Suppressor macrophage treated with lipopolysaccharide for 1 hour (primary cell): ENCODE measurements at places on chromosomes 1 and 21.
A peak's percentile ranks its signal among the peaks of the same experiment; 100 is the strongest.

DNA sequence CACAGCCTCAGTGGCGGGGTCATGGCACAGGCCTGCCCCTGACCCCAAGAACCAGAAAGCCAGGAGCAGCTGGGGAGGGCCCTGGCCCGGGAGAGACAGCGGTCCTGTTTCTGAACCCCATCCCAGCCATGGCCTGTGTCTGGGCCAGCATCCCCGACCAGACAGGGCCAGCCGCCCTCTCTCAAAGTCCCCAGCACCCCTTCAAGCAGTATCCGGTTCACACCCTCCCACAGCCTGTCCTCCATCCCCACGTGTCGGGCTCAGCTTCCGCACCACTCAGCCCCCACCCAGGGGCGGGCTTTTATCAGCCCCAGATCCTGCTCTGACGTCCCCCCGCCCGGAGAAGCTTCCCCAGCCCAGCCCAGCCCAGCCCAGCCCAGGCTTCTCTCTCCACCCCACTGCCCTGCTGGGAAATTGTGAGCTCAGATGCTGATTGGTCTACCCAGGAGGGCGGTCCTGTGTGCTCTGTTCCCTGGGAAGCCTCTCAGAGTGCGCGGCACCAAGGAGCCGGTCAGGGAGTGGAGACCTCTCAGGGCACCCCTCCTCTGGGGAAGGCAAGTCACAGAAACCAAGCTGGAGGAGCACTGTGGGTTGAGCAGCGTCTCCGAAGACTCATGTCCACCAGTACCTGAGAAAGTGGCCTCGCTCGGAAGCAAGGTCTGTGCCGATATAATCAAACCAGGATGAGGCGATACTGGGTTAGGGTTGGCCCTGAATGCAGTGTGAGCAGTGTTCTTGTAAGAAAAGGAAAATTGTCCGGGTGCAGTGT lies 4.7 kb upstream of the FAAP20 start:
- peak; percentile 87 for DNase-seq

GRCh38 chr1:55206210-55206609 lies 9.0 kb downstream of the USP24 start:
- no peak for DNase-seq

GRCh38 chr1:38241594-38242334 lies 195.2 kb upstream of the POU3F1 start:
- DNase-seq = no peak

DNA sequence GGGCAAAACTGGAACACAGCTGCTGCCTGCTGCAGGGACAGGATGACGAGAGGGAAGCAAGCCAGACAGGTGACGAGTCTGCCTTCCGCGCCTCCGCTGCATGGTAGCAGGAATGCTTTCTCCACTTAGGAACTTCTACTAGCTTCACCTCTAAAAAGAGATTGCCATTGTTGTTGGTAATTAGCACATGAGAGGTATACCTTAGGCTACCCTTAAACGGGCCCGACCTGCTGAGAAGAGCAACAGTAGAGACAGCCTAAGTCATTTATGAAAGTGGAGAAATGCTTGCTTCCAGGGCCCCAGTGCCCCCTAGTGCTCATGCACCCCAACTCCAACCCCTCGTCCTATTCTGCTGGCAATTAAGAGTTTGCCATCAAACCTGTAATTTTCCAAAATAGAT lies 96.9 kb upstream of the AKT3 start:
- DNase-seq = peak; percentile 66

DNA sequence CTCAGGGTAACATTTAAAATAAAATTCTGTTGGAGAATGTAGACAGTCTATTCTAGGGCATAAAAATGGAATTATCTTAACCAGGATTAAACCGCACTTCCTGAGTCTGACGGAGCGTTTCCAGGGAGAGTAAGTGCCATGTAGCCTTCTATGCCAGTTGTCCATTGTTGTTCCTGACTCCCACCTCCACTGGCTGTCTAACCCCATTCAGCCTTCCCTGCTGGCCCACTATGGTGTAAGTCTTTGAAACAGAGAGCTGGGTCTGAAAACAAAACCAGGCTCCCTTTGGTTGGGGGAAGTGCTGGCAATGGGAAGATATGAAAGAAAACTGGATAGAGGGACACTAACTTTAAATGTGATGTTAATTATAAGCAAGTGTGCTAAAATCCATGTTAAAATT lies 71.2 kb upstream of the CNN3 start:
- DNase-seq = no peak

- DNase-seq = no peak
These were observed 55.1 kb downstream of the ZBTB18 start for GRCh38 chr1:244106176-244106575.

GRCh38 chr1:208476846-208477170 lies 232.6 kb upstream of the PLXNA2 start:
- no peak for DNase-seq

- DNase-seq = no peak
These were observed 505.2 kb downstream of the SMYD3 start for GRCh38 chr1:246001837-246002230.

- no peak for DNase-seq
These were observed 606.9 kb downstream of the NUF2 start for GRCh38 chr1:163928651-163929050.

GRCh38 chr1:76254104-76255030 lies 179.8 kb downstream of the ST6GALNAC3 start:
- DNase-seq = peak; percentile 54

GRCh38 chr1:24960071-24960801 lies 30.2 kb upstream of the RUNX3 start:
- DNase-seq = no peak

- DNase-seq = peak; percentile 97
These were observed at the start of gene MPZL1 for GRCh38 chr1:167721617-167722151. Gene MPZL1 (plus strand): TSS chr1:167721982. CDS start chr1:167722152, 170 bp downstream.

DNA sequence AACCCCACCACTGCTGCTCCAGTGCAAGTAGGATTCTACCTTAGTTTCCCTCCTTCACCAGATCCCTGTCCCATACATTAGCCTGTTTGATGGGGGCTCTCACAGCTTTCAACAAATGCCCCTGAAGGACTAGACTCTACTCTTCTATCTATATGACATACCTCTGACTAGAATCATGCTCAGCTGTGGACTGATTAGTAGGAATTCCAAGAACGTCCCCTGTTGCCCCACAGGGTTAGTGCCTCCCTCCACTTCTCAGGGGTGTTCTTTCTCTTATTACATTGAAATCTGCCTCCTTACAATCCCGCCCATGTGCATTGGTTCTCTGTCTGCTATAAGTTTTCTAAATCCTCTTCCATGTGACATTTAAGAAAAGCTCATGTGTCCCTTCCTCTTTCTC lies 375.9 kb upstream of the DUSP10 start:
- DNase-seq = no peak

GRCh38 chr1:67685067-67685557 lies at the start of gene GADD45A:
Gene GADD45A (plus strand): TSS chr1:67685201. CDS start chr1:67685495, 294 bp downstream.
- peak; percentile 99 for DNase-seq

DNA sequence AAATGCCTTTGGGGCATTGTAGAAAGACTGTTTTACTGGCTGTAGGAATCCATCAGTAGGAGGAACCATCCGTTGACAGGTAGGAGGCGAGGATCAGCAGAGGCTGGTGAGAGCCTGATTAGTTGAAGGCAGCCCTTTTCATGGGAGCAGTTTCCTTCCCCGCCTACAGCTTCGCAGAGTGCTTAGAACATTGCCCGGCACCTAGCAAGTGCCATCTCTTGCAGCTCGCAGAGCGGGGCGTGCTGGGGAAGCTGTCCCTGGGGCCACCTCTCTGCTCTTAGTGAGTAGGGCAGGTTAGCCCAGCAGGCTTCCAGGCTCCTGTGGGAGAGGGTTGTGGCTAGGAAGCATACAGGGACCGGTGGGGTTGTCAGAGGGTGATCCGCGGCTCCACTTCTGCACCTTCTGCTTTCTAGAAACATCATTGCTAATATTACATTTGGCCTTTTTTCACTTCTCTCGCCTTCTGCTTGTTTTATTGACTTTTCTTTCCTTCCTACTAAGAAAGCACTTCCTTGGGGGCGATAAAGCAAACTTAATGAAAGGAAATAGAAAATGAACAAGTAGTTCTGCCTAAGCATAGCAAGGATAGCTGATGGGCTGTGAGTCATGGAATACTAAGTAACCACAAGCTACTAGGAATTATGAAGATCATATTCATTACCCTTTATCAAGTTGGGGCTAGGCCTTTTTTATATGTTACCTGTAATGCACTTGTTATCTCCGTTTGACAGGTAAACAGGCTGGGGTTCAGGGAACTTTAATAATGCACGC lies 176.7 kb downstream of the GALNT2 start:
- no peak for DNase-seq

DNA sequence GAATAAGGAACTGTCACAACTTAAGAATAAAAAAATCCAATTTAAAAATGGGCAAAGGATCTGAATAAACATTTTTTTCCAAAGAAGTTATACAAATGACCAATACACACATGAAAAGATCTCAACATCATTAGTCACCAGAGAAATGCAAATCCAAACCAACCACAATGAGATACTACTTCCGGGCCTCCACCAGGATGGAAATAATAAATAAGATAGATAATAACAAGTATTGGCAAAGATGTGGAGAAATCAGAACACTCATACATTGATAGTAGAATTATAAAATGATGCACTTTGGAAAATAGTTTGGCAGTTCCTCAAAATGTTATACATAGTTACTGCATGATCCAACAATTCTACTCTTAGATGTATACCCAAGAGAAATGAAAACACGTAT lies 18.7 kb downstream of the ZSWIM5 start:
- no peak for DNase-seq

- no peak for DNase-seq
These were observed 907.7 kb downstream of the LTN1 start for GRCh38 chr21:28084951-28085350.

DNA sequence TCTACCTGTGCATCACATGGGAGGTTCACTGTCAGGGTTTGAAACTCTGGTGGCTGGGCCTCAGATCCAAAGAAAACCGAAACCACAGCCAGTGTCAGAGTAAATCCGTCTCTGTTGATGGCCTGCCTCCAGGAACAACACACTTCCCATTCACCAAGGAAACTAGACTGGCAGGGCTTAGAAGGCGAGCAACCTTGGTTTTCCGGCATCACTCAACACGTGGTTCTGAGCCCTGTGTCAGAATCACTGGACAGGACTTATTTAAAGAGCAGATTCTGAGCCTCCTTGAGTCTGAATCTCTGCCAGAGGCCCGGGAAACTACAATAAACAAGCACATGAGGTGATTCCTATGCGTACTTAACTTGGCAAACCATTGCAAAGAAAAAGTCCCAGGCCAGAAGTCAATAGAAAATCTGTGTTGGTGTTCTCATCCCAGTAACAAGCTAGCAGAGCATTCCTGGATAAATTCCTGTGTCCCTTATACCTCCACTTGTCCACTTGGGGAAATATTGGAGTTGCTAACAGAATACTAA lies 70.0 kb downstream of the KCTD3 start:
- DNase-seq = no peak

DNA sequence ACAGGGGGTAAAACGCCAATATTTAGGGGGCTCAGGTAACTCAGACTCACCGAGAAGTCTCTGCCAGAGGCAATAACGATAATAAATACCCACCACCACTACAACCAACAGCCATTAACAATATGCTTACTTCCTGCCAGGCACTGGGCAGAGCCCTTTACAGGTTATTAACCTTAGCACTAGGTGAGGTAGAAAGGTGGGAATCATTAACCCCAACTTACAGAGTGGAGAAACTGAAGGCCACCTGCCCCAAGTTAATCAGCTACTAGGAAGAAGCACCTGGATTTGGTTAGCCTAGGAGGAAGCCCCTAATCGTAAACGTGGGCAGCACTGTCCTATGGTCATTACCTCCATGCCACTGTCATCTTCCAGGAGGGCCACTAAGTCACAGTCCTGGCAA lies 110.0 kb downstream of the UBR4 start:
- DNase-seq = no peak

DNA sequence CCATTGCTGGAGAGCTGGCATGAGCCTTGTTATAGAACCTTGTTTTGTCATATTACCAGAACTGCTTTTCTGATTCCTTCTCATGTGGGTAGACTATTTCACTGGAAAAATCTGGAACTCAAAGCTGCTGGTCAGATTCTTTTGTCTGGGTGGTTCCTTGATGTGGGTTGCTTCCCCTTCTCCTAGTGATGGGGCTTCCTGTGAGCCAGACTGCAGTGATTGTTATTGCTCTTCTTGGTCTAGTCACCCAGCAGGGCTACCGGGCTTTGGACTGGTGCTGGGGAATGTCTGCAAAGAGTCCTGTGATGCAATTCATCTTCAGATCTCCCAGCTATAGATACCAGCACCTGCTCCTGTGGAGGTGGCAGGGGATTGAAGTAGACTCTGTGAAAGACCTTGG lies 59.4 kb downstream of the GPR137B start:
- DNase-seq = peak; percentile 55

DNA sequence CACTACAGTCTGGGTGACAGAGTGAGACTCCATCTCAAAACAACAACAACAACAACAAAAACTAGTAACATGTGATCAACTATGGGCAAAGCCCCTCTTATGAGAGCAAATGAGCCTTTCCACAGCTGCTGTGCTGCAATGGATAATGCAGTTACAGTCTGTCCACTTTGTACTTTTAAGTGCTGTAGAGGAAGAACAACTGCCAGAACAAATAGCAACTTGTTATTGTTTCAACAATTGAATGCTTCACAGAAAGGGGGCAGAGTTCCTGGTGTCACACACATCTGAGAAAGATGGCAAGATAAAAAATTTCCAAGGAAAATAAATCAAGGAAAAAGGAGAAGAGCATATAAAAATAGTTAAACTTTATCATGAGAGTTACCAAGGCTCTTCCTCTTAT lies 243.6 kb upstream of the DMRTA2 start:
- no peak for DNase-seq

DNA sequence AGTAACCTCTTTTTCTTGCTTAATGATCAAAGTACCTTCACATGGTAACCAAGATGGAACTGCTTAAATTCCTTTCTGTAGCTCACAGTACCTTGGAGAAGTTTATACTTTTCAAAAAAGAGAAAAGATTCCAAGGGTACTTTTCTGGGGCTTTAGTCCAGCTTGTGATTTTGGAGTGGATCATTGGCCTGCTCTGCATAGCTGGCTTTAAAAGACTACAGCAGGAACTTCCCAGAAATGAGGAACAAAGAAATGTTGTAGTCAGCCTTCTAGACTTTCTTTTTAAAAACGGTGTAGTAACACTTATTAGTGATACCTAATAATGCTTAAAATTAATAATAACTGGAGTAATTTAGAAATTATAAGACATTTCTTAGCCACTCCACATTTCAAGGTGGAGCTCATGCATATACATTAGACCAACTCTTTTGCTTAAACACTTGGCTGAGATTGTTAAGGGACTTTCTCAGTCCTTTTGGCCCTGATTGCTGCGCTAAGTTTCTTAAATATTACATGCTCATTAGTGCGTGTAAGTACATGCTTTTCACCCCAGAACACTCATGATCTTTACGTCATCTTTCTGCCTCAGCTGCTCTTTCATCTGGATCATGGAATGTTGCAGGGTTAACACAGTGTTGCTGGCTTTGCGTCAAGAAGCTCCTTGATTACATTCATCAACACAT lies 57.3 kb downstream of the SDCCAG8 start:
- DNase-seq = peak; percentile 83
